ENCODE measurements at places on chromosomes 16 and 17.

GRCh38 chr17:21231533-21231932 is 17.6 kb upstream of the TMEM11 start:
- DNase-seq, result no peak

DNA sequence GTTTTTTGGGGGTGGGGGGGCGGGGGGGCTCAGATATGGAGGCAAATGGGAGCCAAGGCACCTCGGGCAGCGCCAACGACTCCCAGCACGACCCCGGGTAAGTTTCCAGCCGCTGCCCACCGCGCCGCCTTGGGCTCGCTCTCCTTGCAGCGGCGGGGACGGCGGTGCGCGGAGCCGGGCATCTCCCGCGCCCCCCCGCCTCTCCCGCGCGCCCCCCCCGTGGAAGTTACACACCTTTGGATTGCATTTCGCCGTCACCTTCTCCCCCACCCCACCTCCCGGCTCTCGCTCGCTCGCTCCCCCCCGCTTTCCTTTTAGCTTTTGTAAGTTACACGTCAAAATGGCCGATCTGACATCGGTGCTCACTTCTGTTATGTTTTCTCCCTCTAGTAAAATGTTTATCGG is 387 bp downstream of the MSI2 start:
- DNase-seq, result peak; percentile 69

- DNase-seq, result peak; percentile 59
Observed at GRCh38 chr17:80773243-80773991, 218.2 kb upstream of the CHMP6 start.

DNA sequence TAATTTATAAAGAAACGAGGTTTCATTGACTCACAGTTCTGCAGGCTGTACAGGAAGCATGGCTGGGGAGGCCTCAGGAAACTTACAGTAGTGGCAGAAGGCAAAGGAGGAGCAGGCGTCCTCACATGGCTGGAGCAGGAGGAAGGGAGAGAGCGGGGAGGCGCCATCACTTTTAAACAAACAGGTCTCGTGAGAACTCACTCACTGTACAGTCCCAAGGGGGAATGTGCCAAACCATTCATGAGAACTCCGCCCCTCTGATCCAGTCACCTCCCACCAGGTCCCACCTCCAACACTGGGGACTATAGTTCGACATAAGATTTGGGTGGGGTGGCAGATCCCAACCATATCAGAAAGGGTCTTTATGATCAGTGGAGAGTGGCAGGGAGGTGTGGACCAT is 392.4 kb upstream of the TNRC6C start:
- DNase-seq, result no peak

DNA sequence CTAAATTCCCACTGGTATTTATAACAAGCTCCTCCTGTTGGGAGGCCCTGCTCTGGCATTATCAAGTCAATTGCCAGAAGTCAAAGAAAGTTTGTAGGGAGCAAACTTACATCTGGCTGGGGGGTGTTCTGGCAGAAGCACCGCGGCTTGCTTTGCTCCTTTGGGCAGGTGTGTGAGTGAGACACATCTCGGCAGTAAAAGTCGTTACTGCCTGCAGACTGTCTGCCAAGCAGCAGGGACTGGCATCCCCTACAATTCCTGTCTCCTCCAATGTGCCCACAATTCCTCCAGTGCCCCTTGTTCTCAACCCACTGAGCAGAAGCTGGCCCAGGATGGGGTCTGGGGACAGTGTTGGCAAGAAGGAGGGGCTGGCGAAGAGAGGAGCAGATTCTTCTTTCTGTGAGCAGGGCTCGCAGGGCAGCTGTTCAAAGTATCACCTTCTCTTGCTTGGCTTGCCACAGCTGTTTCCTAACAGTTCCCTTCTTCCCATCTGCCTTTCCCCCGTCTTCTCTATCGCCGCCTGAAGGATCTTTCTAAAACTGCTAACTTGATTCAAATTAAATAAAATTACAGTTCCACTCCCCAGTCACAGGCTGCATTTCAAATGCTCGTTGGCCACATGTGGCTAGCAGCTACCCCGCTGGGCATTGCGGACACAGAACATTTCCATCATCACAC is 30.2 kb downstream of the SPACA3 start:
- DNase-seq, result no peak
